Spinal cord (tissue), 10 donors: ENCODE measurements at places on chromosomes 6 and 20.

- peaks cover 3% of the 10 kb centered on the region for H3K36me3 ChIP-seq
- H3K27me3 ChIP-seq, result no peaks in the 10 kb centered on the region
- no peak for DNase-seq
- H3K27ac ChIP-seq, result peak overlapping the region; percentile 29
Observed at GRCh38 chr6:32047084-32047478, 8.9 kb downstream of the CYP21A2 start.

- peaks cover 10% of the 10 kb centered on the region for H3K4me1 ChIP-seq
- DNase-seq, result no peak
- H3K4me3 ChIP-seq, result no peak overlapping the region
- H3K36me3 ChIP-seq, result no peaks in the 10 kb centered on the region
Observed at GRCh38 chr6:38354037-38354381, 285.7 kb downstream of the BTBD9 start.

DNA sequence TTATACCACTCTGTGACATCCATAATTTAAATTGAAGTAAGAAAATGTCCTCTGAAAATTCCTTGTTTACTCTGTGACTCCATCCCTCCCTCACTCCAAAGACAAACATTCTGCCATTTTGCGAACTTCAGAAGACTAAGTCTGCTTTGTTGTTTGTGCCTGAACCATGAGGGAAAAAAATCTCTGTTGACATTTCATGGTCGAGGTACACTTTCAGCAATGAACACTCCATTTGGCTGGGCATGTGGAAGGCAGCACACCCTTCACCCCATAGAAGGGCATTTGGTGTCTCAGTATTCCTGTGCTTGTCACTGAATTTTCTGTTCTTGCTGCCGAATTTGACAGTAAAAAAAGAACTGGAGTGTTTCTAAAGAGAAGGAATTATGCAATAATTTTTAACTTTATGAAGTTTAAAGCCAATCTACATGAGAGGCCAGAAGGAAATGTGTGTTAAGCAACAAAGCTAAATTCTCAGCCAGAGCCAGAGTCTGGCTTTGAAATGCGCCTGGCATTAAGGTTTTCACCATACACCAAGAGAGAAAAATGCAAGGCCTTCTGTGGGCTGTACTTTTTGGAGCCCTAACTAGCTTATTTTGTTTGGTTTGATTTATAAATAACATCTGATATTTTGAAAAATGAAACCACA, 4.7 kb upstream of the PBOV1 start:
- no peaks in the 10 kb centered on the region for H3K27me3 ChIP-seq
- no peak for DNase-seq
- H3K27ac ChIP-seq, result no peak overlapping the region
- no peaks in the 10 kb centered on the region for H3K4me1 ChIP-seq
- no peaks in the 10 kb centered on the region for H3K36me3 ChIP-seq
- no peak overlapping the region for H3K4me3 ChIP-seq

- H3K4me3 ChIP-seq, result no peak overlapping the region
- no peak overlapping the region for H3K27ac ChIP-seq
- peaks cover 5% of the 10 kb centered on the region for H3K27me3 ChIP-seq
- DNase-seq, result no peak
- H3K4me1 ChIP-seq, result peaks cover 15% of the 10 kb centered on the region
Observed at GRCh38 chr20:17507531-17507930, 23.6 kb downstream of the BFSP1 start.

GRCh38 chr6:447381-448165, 56.0 kb downstream of the IRF4 start:
- DNase-seq, result no peak
- no peaks in the 10 kb centered on the region for H3K27me3 ChIP-seq
- no peak overlapping the region for H3K27ac ChIP-seq
- H3K4me1 ChIP-seq, result peaks cover 8% of the 10 kb centered on the region
- no peaks in the 10 kb centered on the region for H3K36me3 ChIP-seq
- no peak overlapping the region for H3K4me3 ChIP-seq

DNA sequence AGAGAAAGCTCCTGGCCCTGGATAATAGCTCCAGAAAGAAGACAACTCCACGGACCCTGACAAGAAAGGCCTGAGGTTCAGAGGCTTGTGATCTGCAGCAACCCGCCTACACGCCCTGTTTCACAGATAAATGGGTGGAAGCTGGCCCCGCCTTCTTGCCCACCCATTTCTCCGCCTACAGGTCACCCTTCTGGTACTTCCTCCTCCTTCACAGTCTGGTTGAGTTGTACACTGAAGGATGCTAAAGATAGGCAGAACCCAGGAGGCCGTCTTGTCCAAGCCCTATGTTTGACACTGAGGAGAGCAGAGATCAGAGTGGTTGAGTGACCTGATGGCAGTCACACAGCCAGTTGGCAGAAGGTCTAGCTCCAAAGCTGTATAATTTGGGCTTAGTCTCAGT, 34.2 kb upstream of the MDGA1 start:
- no peaks in the 10 kb centered on the region for H3K27me3 ChIP-seq
- no peaks in the 10 kb centered on the region for H3K4me1 ChIP-seq
- DNase-seq, result no peak
- no peaks in the 10 kb centered on the region for H3K36me3 ChIP-seq
- no peak overlapping the region for H3K4me3 ChIP-seq
- no peak overlapping the region for H3K27ac ChIP-seq

DNA sequence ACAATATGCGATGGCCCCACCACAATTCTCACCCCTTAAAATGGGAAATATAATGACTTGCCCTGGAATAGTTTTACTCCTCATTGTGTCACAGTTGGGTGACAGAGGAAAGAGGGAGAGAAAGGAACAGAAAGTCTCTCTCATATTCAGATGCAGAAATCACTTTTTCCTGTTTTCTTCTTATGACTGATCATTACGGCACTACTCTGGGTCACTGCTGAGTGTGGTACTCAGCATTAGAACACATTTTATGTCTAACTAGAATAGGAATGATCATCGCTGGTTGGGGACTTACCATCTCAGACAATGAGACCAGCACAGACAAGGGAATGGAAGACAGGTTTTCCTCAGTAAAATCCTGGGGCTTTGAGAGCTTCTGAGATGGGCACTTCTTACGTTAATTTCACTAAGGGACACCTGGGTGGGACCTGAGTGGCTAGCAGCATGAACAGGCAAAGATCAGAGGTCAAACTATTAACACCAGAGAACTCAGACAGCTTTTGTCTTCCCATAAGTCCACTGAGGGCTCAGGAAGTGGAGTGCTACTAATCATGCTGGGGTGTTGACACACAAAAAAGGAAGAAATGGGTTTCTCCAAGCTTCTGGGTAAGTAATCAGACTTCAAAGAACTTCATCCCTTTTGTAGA, 54.9 kb upstream of the ARHGAP18 start:
- H3K27me3 ChIP-seq, result peaks cover 23% of the 10 kb centered on the region
- no peak overlapping the region for H3K27ac ChIP-seq
- no peak overlapping the region for H3K4me3 ChIP-seq
- H3K36me3 ChIP-seq, result no peaks in the 10 kb centered on the region
- peaks cover 6% of the 10 kb centered on the region for H3K4me1 ChIP-seq

- H3K27ac ChIP-seq, result no peak overlapping the region
- H3K27me3 ChIP-seq, result no peaks in the 10 kb centered on the region
- no peaks in the 10 kb centered on the region for H3K4me1 ChIP-seq
Observed at GRCh38 chr6:101760843-101761621, 367.5 kb downstream of the GRIK2 start.

DNA sequence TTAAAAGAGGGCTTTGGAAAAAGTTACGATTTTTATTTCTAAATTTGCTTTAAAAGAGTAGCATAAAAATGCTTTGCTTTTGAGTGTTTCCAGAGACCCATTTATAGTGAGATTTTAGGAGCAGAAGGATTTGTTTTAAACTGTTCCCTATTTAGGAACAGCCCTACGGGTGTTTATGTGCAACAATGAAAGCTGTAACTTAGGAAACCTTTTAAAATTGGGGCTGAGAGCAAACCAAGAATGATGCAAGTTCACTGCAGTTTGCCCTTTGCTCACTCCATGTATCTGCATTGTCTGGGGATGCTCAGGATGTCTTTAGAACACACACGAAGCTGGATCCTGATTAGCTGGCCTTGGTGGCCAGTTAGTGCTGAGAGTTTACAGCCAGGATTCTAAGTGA, 40.9 kb downstream of the GHRH start:
- no peaks in the 10 kb centered on the region for H3K4me1 ChIP-seq
- no peaks in the 10 kb centered on the region for H3K27me3 ChIP-seq
- DNase-seq, result no peak

DNA sequence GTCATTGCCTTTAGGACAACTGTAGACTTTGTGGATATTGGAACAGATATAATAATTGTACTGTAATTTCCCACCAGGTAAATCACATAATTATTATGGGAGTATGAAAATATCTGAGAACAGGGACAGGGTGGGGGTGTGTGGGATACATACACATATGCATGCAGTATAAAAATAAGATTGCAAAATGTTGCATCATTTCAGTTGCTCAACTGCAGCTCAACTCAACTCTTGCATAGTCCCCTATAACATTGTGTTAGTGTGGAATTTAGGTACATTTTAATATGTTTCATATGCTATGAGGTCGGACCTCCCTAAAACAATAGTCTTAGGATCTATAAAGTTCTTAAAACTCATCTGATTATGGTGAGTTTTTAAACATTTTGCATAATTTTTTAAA, 275.0 kb upstream of the FLRT3 start:
- DNase-seq, result no peak
- H3K36me3 ChIP-seq, result no peaks in the 10 kb centered on the region
- no peaks in the 10 kb centered on the region for H3K4me1 ChIP-seq
- H3K4me3 ChIP-seq, result no peak overlapping the region
- no peaks in the 10 kb centered on the region for H3K27me3 ChIP-seq

GRCh38 chr6:45987856-45988255, 27.8 kb downstream of the CLIC5 start:
- H3K4me3 ChIP-seq, result no peak overlapping the region
- DNase-seq, result no peak
- H3K36me3 ChIP-seq, result no peaks in the 10 kb centered on the region

- H3K27ac ChIP-seq, result no peak overlapping the region
- no peak for DNase-seq
- H3K4me1 ChIP-seq, result no peaks in the 10 kb centered on the region
- no peaks in the 10 kb centered on the region for H3K36me3 ChIP-seq
- no peaks in the 10 kb centered on the region for H3K27me3 ChIP-seq
Observed at GRCh38 chr6:20991910-20992309, 457.7 kb downstream of the CDKAL1 start.

GRCh38 chr20:2000285-2000684, 6.4 kb upstream of the PDYN start:
- no peak overlapping the region for H3K27ac ChIP-seq
- DNase-seq, result no peak
- no peak overlapping the region for H3K4me3 ChIP-seq
- H3K27me3 ChIP-seq, result peaks cover 8% of the 10 kb centered on the region
- no peaks in the 10 kb centered on the region for H3K4me1 ChIP-seq

GRCh38 chr6:11062715-11063114, 18.6 kb upstream of the ELOVL2 start:
- H3K27me3 ChIP-seq, result no peaks in the 10 kb centered on the region
- no peaks in the 10 kb centered on the region for H3K4me1 ChIP-seq
- no peak overlapping the region for H3K27ac ChIP-seq

DNA sequence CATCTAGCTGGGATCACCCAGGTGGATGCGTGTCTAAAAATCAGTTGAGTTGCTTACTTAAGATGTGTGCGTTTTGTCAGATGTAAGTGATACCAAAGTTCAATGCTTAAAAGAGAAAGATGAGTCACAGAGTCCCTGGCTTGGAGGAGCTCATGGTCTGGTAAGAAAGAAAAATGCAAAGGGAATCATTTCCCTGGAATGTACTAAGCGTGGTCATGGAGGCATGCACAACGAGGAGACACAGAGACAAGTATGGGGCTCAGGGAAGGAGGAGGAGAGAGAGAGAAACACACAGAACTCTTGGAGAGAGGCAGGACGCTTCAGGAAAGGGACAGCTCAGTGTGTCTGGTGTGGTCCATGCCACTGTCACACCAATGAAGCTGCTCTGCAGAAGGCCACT, 186.9 kb upstream of the GMDS start:
- no peaks in the 10 kb centered on the region for H3K27me3 ChIP-seq
- H3K36me3 ChIP-seq, result no peaks in the 10 kb centered on the region

- no peaks in the 10 kb centered on the region for H3K36me3 ChIP-seq
- H3K27ac ChIP-seq, result no peak overlapping the region
- no peak for DNase-seq
- no peak overlapping the region for H3K4me3 ChIP-seq
Observed at GRCh38 chr6:151078655-151079054, 161.1 kb upstream of the AKAP12 start.

DNA sequence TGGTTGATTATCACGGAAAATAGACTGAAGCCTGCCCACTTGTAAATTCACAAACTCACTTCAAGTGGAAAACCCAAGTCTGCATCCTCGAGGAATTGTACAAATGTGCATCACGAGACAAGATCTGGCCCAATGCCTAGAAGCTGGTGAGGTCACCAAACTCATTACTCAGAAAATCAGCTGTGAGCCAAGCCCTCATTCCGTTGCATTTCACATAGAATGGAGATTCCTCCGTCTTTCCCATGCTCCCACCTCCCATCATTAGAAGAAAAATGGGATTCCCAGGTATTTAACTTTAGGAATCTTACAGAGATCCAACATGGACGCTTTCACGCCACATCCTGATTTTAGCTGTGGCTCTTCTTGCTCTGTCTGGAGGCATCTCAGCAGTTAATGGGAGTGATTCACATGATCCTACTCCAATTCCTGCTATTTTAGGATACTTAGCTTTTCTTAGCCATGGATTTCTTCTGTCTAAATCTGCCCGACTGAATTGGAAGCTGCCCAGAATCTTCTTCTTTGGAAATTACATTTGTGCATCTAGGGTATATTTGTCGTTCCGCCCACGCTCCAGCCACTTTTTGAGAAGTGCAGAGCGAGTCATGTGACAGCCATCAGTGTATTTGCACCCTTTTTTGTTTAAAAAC, 68.7 kb upstream of the STMND1 start:
- no peaks in the 10 kb centered on the region for H3K27me3 ChIP-seq
- peak overlapping the region; percentile 73 for H3K27ac ChIP-seq
- DNase-seq, result peak; percentile 95

- no peak for DNase-seq
- no peaks in the 10 kb centered on the region for H3K27me3 ChIP-seq
- H3K27ac ChIP-seq, result no peak overlapping the region
- H3K4me3 ChIP-seq, result no peak overlapping the region
Observed at GRCh38 chr6:151550618-151551017, 56.8 kb downstream of the CCDC170 start.

DNA sequence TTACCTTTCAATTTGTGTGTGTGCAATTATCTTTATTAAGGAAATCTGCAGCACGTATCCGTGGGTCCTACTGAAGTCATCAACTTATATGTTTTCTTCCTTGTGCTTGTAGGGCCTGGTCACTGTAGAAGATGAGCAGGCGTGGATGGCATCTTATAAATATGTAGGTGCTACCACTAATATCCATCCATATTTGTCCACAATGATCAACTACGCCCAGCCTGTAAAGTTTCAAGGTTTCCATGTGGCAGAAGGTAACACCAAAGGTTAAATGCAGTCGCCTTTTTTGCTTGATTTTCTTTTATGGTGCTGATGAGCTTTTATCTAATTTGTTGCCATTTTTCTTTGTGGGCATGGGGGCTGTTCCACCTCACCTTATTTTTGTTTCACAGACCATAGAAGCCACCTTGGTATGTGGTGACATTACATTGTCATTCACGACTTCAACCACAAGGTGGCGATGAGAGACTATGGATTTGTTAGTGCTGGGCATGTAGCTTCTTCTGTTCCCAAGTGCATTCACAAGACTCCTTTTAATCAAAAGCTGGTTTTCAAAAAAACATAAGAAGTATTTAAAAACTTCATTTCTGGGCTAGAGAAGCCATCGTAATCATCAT, 106.5 kb upstream of the LAMP5 start:
- H3K4me3 ChIP-seq, result no peak overlapping the region
- no peaks in the 10 kb centered on the region for H3K36me3 ChIP-seq
- no peak overlapping the region for H3K27ac ChIP-seq
- H3K4me1 ChIP-seq, result no peaks in the 10 kb centered on the region
- no peaks in the 10 kb centered on the region for H3K27me3 ChIP-seq
